ENCODE measurements at places on chromosomes 16 and 17.

DNA sequence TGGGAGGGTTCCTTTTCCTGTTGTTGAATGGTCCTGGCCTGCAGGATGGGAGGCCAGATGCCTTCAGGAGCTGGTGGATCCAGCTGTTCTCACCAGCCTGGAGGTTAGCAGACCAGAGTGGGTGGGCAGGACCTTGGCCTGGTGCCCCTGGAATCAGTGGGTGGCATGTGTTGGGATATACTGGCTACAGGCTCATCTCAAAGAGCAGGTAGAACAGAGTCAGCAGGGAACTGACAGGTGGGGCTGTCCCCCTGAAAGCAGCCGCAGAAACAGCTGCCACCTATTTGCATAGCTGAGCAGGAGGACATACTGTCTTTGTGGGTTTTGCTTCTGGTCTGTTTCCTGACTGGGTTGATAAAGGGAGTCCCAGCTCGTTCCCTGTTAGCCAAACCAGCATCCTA is 144.1 kb downstream of the RAB11FIP4 start:
- no peak for DNase-seq

DNA sequence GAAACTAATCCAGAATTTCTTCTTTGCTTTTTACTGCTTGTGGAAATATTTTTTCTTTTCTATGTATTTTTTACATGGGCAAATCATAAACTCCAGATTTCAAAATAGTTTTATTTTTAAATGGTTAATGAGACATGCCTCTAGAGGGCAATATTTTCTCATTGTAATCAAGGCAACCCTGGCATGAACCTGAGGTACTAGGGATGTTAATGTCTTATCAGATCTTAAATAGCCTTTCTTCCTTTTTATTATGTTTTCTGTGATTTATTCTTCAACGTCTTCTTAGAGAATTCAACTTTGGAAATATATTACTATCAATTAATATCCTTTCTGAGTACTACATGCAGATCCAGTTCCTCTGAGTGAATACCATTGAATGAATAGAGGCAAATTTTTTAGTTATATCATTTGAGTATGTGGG is 324.7 kb downstream of the BCAS3 start:
- DNase-seq, result no peak

DNA sequence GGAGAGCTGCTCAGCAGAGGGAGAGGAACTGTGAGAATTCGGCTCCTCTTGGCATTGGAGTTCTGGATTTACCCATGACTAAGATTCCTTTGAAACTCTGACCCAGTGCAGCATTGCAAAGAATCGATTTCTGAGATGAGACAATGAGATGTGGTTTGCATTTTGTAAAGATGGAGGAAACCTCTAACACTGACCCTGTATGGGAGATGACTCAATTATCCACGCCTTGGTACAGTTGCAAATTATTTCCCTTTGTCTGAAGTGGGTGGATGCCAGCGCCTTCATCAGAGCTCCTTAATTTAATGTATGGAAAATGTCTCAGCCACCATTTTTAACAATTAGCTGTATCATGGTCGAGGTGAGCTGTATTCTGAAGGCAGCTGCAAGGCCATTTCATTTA is 53.4 kb downstream of the NUP93 start:
- DNase-seq, result no peak

DNA sequence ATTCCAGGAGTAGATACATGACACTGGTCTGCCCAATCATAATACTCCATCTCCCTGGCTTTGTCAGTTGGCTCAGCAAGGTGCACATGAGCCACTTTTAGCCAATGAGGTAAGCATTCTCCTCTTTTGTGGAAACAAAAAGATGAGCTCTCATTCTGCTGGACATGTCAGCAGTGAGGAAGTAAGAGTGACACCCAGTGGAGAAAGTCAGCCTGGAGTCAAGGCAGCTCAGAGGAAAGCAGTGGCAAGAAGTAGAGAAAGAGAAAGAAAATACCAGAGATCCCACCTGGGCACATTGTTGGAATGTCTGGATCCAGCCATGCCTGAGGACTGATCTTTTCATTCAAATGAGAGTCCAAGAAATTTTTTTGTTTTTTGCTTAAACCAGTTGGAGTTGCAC is 496.9 kb upstream of the C16orf82 start:
- DNase-seq, result no peak

DNA sequence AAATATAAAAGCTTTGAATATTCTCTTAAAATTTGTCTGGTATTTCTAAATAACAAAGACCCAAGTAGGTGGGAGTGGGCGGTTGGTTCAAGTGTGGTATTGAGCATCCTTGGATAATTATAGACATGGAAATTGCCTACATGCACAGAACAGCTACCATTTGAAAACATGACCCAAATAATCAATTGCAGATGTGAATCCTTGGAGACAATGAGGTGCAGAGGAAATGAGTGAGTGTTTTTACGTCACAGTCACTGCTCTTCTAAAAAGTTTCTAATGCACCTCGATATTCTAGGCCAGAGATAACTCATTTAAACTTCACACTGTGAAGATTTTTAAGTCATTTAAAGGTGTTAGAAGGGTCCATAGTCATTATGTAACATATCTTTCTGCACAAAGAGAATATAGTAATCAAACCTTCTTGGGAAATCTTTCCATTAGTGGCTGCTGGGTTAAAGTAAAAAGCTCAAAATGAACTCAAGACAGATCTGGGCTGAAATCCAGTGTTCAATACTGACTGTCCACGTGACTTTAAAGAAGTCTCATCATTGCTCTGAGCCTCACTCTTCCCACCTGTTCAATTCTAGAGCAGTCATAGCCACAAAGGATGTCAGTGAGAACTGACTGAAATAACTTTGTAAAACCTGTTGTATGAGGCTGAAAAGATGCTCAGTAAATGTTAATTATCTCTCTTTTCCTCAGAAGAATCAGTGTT is 144.5 kb downstream of the CDH11 start:
- no peak for DNase-seq

DNA sequence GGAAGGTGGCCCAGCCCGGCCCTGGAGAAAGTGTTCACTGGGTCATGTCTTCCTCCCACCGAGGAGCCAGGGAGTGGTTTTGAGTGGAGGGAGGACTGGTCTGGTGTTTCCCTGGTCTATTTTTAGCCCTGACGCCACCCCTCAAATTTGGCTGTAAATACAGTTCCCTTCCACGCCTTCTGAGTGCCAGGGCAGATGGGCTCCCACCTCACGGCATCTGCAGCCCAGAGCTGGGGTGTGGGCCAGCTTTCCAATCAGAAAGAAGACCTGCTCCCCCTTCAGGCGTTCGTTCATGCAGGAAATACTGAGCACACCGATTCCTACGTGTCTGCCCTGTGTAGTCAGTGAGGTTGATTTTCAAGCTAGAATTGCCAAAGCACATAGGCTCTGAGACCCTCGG is 53.7 kb downstream of the SNX20 start:
- peak; percentile 37 for DNase-seq

DNA sequence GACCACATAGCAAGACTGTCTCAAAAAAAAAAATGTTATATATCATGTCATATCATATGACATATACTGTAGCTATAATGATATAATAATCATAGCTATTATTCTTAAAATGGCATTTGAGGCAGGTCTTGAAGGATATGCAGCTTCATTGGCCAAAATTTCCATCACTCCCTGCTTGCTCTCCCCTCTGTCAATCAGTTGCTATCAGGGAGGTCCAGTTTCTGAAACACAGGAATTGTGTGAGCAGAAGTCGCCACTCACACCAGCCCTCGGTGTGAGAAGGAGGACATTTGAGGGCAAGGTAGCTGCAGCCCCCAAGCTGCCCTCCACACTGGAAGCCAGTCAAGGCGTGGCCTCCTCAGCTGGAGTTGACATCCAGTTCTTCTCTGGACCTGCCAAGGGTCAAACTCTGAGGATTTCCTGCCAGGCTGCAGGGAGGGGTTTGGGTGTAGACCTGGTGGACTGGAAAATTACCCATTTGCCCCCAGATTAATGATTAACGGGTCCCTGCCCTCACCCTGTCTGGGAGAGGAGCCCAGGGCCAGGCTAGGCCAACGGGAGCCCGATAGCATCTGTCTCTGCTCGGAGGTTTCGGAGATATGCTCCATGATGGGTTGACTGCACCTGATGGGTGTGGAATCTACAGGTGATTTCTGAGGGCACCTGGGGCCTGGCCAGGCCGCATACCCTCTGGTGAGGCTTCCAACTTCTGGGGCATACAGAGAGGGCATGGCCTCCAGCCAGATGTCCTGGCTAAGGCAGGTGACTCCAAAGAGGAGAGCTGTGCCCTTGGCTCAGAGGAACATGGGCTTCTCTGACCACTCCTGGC is 18.8 kb downstream of the WNT9B start:
- no peak for DNase-seq

- no peak for DNase-seq
Observed at GRCh38 chr17:17494870-17495535, 1.2 kb downstream of the RASD1 start.

- DNase-seq, result no peak
Observed at GRCh38 chr17:10292057-10292937, 80.5 kb downstream of the MYH13 start.

DNA sequence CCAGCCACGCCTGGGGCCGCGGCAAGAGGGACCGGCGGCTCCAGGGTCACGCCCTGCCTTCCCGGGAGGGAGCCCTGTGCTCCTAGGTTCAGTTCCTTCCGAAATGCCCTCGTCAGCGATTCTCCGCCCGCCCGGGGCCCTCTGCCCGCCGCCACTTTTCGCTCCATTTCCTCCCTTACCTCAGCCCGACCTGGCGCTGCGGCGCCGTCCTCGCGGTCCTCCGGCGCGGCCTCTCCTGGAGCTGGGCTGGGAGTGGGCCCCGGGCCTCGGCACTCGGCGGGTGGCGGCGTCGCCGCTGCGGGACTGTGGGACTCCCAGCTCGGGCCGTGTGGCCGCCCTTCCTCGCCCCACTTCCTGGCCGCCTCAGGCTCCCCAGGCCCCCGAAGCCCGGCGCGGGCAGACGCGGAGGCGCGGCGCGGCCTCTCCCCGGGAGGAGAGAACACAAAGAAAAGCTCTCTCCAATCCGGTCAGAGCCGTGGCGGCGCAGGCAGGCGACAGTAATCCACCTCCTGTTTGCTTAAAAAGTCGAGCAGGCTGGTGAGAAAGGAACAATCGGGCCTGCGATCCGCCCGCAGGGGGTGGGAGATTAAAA is 1.6 kb downstream of the BAHCC1 start:
- DNase-seq, result no peak

DNA sequence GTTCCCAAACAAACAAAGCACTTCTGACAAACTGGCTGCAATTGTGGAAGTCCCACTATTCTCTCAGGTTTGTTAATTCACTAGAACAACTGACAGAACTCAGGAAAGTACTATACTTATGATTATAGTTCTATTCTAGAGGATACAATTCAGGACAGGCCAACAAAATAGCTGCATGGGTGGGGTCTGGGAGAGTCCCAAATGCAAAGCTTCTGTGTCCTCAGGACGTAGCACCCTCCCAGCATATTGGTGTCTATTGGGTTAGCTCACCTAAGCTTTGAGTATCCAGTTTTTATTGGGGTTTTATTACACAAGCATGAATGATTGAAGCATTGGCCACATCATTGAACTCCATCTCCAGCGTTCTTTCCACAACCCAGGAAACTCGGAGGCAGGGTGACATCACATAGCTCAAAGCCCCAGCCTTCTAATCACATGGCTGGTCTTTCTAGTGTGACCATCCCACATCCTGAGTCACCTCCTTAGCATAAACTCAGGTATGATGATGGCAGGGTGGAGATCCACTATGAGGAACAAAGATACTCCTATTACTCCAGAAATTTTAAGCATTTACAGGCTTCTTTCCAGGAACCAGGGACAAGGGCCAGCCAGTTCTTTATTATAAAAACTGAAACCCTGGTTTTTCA is 43.9 kb upstream of the CCNF start:
- no peak for DNase-seq

GRCh38 chr17:27499451-27500265 is 43.4 kb downstream of the KSR1 start:
- no peak for DNase-seq

GRCh38 chr16:66447491-66447890 is 20.4 kb downstream of the BEAN1 start:
- DNase-seq, result no peak

- no peak for DNase-seq
Observed at GRCh38 chr17:48633266-48633677, 7.1 kb upstream of the HOXB9 start.

GRCh38 chr17:65092262-65092661 is 35.7 kb upstream of the GNA13 start:
- DNase-seq, result no peak

Measured in thoracic aorta (tissue), 2 donors.